RPMI7951 (cell line): ENCODE measurements at places on chromosomes 5 and 9.

DNA sequence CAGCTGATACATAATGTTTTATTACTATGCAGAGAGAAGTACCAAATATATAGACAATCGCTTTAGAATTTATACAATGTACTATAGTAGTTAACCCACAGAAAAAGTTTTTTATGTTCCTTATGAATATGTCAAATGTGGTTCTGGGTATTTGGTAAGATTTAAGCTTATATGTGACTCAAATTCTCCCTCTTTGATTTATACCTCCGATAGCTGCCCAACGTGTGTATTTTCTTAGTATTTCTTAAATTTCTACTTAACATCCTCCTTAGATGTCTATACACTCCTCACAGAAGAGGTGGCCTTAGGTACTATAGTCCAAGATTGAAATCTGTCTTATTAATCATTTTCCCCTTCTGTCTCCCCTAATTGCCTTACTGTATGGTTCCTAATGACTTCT is 138.6 kb upstream of the TNFAIP8 start:
- no peak for DNase-seq

- no peak for DNase-seq
These were observed 24.9 kb upstream of the ADRA1B start for GRCh38 chr5:159891371-159891770.

DNA sequence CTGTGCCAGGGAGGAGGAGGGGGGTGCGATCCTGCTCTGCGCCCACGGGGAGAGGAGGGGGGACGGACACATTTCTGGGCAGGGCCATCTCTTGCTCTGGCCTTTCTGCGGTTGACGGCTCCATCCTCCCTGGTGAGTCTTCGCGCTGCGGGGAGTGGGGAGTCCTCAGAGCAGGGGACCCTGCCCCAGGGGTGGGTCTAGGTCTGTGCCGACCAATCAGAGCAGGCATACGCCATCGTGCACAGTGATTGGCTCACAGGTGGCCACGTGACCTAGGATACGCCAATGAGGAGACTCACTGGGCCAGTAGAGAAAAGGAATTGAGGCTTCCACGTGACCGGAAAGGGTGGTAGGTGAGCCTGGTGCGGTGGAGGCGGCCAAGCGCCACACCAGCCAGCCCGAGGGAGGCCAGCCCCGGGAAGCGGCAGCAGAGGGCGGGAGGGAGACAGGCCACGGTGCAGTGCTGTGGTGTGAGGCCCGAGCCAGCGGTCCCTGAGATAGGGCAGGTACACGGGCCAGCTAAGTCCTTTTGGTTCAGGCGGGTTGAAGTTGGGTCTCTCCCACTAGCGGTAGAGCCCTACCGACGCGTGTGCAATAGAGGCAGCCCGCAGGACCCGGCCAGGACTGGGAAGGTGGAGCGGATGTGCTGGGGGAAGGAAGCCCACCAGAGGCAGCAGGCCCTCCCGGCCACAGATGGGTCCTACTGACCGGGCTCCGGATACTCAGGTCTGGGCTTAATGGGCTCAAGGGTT is 65.2 kb upstream of the RNF130 start:
- no peak for DNase-seq

DNA sequence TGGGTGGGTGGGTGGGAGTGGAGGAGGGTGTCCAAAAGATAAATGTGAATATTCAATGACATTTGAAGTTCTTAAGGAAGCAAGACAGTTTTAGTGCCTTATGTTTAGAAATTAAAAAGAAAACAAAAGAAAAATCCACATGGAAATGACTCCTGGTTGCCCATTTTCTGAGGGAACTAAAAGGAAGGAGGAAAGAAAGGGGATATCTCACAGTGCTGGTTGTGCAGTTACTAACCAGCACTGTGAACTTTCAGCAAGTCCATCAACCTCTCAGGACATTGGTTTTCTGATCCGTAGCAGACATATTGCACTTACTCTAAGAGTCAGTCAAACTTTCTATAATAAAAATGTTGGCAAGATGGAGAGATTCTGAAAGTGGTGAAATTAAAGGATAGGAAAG is 431.0 kb upstream of the CLINT1 start:
- DNase-seq, result no peak

DNA sequence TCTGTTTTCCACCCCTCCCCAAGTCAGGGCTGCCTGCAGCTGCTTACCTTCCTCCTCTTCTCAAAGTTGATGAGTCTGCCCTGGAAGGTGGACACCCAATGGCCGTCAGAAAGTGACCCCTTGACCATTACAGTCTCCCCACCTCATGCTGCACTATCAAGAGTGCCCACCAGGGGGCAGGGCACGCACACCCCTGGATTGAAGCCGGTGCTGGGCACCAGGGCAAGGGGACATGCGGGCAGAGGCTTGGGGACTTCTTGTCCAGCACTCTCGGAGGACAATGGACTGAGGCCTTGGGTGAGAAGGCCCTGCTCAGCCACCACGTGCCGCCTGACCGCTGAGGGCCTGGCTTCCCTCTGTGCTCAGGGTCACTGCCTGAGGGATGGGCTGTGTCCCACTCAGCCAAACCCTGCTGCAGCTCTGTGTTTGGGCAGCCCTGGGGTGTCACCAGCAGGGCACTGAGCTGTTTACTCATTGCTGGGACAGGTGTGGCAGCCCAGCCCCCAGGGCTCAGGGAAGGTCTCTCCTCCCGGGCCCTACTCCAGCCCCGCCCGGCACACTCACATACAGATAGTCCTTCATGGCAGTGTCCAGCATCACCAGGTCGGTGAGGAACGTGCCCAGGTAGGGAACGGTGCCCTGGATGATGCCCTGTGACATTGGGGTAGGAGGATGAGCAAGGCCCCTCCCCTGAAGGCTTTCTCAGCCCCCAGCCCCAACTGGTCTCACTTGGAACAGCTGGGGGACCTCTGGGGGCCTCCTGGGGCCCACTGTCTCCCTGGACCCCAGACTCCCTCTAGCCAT is 17.7 kb downstream of the RALGDS start:
- peak; percentile 35 for DNase-seq

GRCh38 chr5:143652108-143652700 is 159.8 kb upstream of the HMHB1 start:
- peak; percentile 26 for DNase-seq

DNA sequence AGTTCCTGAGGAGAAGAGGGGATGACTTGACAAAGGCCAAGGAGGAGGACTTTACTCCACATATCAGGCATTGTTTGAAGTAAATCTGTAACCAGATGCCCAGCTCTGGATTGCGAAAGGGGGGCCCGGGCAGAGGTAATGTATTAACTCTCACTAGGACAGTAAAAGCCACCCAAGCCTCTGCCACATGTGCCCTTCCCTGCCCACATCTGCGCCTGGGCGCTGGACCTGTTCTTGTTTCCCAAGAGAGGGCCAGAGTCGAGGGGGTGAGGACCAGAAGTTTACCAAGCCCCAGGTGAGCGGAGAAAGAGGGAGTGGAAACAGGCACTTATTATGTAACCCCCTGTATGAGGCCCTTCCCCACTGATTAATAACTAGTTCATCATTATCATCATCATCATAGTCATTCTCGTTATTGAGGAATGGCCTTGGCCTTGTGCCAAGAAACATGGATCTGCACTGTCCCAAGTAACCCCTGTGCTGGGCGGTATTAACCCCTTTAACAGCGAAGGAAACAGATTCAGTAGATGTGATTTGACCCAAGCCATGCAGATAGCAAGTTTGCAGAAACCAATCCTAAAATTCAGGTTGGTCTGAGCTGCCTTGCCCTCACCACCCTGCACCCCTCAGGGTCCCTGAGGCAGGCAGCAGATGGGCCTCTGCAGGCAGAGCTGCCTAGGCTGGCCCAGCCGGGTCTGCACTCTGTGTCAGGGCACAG is at the start of gene SLC23A1:
Gene SLC23A1, minus strand, starts transcription at position 23 of the 718 bp plus-strand sequence. CDS start 44 bp downstream, outside the sequence.
- DNase-seq, result no peak

GRCh38 chr9:129143031-129143927 is 32.1 kb downstream of the PTPA start:
- DNase-seq, result peak; percentile 77

- peak; percentile 58 for DNase-seq
These were observed 122.5 kb downstream of the SLC1A3 start for GRCh38 chr5:36728697-36729543.

- DNase-seq, result no peak
These were observed 194.0 kb upstream of the TUT7 start for GRCh38 chr9:86548220-86548619.

DNA sequence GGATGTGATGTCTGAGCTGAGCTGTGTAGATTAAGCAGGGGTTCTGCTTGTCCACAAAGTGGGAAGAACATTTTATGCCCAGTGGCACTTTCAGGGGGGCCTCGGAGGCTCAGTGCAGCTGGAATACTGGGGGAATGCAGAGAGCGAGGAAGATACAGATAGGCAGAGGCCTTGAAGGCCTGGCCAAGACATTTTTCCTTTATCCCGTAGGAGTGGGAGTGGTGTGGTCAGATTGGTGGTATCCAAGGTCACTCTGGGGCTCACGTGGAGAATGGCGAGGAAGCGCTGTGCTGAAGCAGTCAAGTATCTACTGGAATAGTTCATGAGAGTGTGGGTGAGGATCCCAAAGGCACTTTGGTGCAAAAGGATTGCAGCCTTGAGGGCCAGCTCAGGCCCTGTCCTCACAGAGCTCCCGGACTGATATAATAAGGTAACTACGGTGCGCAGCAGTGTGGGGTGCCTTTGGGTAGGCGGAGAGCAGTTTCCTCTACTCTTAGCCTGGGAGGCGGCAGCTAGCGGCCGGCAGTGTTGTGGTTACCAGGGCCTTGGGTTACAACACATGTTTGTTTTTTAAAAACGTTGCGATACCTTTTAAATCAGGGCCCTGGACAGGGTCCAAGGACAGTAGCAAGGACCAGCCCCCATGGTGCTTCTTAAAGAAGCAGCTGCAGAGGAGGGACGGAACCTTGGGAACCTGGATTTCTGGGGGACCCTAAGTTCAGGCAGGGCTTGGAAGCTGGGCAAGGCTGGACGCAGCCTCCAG is 10.8 kb upstream of the CCDC69 start:
- DNase-seq, result peak; percentile 76

DNA sequence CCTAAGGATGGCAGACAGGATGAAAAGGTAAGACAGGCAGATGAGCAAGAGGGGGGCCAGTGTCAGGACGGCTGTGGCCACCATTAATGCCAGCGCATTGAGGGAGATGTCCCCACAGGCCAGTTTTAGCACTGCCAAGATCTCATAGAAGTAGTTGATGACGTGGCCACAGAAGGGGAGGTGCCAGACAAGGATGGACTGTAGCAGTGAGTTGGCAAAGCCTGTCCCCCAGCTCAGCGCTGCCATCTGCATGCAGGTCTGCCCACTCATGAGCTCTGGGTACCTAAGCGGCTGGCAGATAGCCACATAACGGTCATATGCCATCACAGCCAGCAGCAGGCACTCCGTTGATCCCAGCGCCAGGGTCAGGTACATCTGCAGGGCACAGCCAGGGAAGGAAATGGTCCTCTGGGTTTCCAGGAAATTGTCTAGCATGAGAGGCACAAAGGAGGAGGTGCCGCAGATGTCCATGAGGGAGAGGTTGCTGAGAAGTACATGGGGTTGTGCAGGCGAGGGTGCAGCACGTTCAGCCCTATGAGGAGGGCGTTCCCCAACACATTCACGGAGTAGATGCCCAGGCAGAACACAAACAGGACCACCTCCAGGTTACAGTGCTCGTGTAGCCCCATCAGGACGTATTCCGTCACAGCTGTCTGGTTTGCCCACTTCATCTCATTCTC is 10.8 kb downstream of the OR13J1 start:
- DNase-seq, result peak; percentile 52

DNA sequence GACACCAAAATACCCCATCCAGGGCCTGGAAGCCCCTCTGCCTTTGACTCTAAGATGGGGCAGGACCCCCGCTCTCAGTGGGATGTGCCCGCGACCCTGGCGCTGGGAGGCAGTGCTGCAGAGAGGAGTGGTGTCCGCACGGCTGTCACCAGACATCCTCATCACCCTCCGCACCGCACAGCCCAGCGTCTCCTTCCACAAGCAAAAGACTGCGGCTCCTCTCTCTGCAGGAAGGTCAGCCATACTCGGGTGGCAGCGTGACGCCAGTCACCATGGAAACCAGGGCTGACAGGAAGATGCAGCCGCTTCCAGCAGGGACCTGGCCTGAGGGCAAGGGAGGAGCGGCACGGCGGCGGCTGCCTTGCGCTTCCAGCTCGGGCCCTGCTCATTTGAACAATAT is 17.1 kb upstream of the SLC6A3 start:
- DNase-seq, result no peak

- DNase-seq, result peak; percentile 32
These were observed 65.0 kb downstream of the MAST4 start for GRCh38 chr5:66661149-66661548.

DNA sequence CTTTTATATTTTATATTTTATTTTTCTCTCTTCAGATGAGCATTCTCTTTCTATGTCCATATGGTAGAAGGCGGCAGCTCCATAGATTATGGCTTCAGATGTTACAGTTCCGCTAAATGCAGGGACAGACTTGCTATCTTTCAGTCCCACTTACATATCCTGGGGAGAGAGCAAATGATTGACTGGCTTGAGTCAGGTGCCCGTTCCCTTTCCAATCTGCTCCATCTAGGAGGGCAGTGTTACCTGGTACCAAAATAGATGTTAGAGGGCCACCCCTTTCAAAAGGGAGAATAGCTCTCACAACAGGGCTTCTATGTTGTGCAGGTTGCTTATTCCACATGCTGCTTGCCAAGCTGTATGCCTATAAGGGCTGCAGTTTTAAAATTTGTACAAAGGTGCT is 45.3 kb downstream of the ERBIN start:
- no peak for DNase-seq

- no peak for DNase-seq
These were observed 2.5 kb upstream of the RANBP3L start for GRCh38 chr5:36304095-36304805.

GRCh38 chr5:4020400-4020799 is 424.8 kb downstream of the IRX1 start:
- no peak for DNase-seq

- no peak for DNase-seq
These were observed 45.3 kb upstream of the OSMR start for GRCh38 chr5:38800515-38800914.

GRCh38 chr9:89794918-89795317 is 190.1 kb downstream of the GADD45G start:
- DNase-seq, result no peak

GRCh38 chr5:1405539-1406530 is 39.4 kb downstream of the SLC6A3 start:
- no peak for DNase-seq

- DNase-seq, result no peak
These were observed 79.4 kb upstream of the RASEF start for GRCh38 chr9:83142389-83142788.

DNA sequence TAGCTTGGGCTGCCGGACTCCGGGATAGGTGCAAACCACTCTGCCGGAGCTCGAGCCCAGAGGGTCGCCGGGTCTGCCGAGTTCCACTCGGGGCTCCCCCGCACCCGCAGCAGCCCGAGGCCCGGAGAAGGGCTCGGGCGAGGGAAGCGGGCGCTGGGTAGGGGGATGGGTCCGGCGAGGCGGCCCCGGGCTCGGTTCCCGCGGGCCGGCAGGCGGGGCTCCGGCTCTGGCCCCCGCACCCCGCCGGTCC is 507 bp downstream of the RICTOR start:
- no peak for DNase-seq

- DNase-seq, result no peak
These were observed 4.2 kb downstream of the USP20 start for GRCh38 chr9:129839324-129840023.
